ENCODE measurements at places on chromosomes 5 and 9. TPM values are rescaled to one million over a fixed set of nuclear protein-coding genes. Genes with fewer than 3 reads are reported as not detected.

DNA sequence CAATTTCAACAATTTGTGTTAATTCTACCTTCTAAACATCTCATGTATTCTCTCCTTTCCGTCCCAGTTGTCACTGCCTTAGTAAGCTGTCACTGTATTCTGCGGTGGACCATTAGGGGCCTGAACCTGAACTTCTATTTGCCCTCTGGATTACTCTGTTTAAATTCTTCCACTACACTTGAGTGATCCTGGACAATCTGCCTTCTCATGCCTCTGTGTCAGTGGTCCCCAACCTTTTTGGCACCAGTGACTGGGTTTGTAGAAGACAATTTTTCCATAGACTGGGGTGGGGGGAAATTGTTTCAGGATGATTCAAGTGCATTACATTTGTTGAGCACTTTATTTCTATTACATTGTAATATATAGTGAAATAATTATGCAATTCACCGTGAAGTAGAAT, 1157.6 kb upstream of the SEMA6A start:
- no peak for DNase-seq

SLC30A5 gene
- polyA plus RNA-seq, result 26.9 TPM

DNA sequence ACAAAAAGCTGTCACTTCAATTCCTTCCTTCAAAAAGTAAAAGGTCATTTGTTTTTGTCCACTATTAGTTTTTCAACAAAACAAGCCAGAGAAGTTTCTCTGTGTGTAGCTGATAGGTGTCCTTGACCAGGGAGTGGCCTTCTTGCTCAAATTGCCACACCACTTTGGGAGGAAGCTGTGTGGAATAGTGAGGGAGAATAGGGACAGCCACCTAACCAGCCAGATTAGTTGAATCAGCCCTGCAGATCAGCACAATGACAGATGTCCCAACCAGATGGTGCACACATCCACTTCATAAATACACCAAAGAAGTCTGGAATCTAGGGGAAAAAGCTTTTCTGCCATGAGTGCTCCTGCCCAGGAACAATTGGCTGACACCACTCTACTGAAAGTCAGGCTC, 37.2 kb downstream of the NREP start:
- no peak for DNase-seq

PRDM9 gene
- polyA plus RNA-seq, result not detected

C8G gene
- 2.8 TPM for polyA plus RNA-seq

Measured in B cell (primary cell).